ENCODE measurements at places on chromosomes 5 and 9.

DNA sequence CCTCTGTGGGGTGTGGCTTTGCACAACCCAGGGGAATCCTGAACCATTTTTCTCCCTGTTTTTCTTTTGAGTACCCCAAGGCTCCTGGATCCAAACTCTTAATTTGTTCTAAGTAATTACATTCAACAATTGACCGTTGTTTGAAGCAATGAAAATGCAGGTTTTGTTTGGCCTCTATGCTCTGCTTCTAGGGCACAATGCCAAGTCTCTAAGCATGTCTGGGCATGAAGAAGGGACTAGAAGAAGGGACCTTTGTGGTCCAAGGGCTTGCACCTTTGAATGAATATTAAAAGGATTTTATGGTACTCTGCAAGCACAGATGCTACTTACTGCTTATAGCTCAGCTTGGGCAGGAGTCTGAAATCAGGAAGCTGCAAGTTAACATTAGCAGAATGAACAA lies 6.6 kb upstream of the ENC1 start:
- peak; percentile 85 for DNase-seq

DNA sequence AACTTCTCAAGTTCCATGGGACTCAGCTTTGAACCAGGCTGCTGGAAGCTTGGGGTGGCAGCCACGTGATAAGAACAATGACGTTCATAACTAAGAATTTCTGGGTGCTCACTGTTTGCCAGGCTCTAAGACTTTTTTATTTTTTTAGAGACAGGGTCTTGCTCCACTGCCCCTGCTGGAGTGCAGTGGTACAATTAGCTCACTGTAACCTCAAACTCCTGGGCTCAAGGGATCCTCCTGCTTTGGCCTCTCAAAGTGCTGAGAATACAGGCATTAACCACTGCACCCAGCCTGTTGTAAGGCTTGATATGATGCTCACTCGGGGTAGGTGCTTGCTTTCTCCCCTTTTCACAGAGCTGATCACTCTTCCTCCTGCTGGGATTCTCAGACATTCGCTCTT lies 38.7 kb downstream of the PTPN3 start:
- no peak for DNase-seq

DNA sequence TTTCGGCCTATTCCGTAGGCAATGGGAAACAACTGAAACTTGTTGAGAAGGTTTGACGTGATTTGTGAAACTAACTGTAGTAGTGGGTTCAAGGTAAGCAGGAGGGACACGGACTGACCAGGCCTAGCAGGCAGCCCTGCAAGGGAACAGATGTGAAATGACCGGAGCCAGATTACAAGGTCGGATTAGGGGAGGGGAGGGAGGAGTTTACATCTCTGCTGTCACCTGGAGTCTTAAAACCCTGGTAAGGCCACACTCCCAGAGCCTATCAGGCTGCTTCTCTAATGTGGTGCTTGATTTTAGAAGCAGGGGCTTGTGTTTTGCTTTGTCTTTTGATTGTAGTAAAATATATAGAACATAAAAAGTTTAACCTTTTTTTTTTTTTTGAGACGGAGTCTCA lies 3.5 kb upstream of the SPTAN1 start:
- no peak for DNase-seq

DNA sequence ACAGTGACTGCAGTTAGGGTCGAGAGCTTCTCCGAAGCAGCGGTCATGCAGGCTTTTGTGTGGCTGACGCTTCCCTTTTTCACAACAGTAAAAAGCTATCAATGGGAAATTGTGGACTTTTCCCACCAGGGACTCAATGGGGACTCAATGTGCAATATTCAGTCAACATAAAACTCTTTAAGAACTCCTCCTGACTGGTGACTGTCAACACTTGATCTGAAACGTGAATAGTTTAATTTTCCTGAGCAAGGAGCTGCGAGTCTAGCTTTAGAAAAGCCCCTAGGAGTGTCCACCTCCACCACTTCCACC lies 28.7 kb downstream of the EXOC3 start:
- no peak for DNase-seq

GRCh38 chr5:69188811-69189161 lies 597 bp upstream of the CENPH start:
- no peak for DNase-seq

- no peak for DNase-seq
These were observed 151.1 kb upstream of the POU5F2 start for GRCh38 chr5:93892481-93892880.

DNA sequence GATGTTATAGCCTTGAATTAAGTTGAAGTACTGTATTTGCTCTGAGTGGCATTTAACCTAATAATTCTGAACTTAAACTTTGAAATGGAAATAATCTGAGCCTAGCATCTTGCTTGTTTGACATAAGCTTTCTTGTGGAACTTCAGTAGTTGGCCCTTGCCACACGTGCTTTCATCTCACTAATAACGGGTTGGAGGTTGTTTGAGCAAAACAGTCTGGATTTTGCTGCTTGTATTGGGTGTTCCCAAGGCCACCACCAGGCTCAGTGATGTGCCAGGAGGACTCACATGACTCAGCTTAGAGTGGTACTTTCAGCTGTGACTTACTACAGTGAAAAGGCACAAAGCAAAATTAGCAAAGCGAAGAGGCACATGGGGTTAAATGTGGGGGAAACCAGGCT lies 35.7 kb downstream of the SECISBP2 start:
- DNase-seq: no peak

GRCh38 chr9:114181607-114182409 lies 26.5 kb downstream of the COL27A1 start:
- no peak for DNase-seq

Measured in COR-L47 (cell line).